ENCODE measurements at places on chromosomes 12 and 14. TPM values are rescaled to one million over a fixed set of nuclear protein-coding genes. Genes with fewer than 3 reads are reported as not detected.
A peak's percentile ranks its signal among the peaks of the same experiment; 100 is the strongest.

DNA sequence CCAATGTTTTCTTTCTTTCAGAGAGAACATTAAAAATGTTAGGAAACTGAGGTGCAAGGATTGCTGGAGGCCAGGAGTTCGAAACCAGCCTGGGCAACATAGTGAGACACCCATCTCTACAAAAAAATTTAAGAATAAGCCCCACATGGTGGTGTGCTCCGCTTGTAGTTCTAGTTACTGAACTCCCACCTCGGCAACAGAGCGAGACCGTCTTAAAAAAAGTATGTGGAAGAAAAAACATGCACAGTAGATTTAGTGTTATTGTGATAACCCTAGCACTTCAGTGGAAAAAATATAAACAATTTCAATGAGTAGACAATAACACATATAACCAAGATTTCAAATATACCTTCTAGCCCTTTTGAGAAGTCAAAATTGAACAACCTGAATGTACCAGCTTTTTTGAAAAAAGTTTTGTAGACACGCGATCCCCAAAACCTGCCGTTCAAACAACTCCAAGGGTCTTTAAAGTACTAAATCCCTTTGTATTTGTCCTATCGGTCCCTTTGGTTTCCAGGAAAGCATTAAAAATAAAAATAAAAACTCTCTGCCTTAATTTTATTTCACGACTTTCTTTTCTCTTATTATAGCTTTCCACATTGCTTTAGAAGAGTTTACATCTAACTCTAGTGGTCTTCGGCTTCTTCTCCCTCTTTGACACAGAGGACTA is 1.0 kb upstream of the ANO6 start:
- H3K27ac ChIP-seq = peak overlapping the region; percentile 94
- no peak for DNase-seq
- H3K27me3 ChIP-seq = no peaks in the 10 kb centered on the region
- H3K4me3 ChIP-seq = peak overlapping the region; percentile 92
- no peaks in the 10 kb centered on the region for H3K36me3 ChIP-seq

- no peaks in the 10 kb centered on the region for H3K36me3 ChIP-seq
- H3K4me3 ChIP-seq = no peak overlapping the region
- H3K27ac ChIP-seq = no peak overlapping the region
- no peaks in the 10 kb centered on the region for H3K4me1 ChIP-seq
- DNase-seq = no peak
- no peaks in the 10 kb centered on the region for H3K27me3 ChIP-seq
These were observed 192.6 kb upstream of the CCDC196 start for GRCh38 chr14:66293533-66294105.

GRCh38 chr12:4221258-4221620 is 52.3 kb upstream of the CCND2 start:
- H3K36me3 ChIP-seq = no peaks in the 10 kb centered on the region
- H3K27me3 ChIP-seq = peaks cover 6% of the 10 kb centered on the region
- no peak overlapping the region for H3K4me3 ChIP-seq
- H3K4me1 ChIP-seq = no peaks in the 10 kb centered on the region
- no peak for DNase-seq

- H3K27me3 ChIP-seq = no peaks in the 10 kb centered on the region
- no peak overlapping the region for H3K4me3 ChIP-seq
- H3K36me3 ChIP-seq = no peaks in the 10 kb centered on the region
These were observed 232.1 kb downstream of the MSRB3 start for GRCh38 chr12:65510584-65511050.

Gene ABCC9
- 104 TPM for total RNA-seq

Gene MOAP1
- 88.0 TPM for total RNA-seq

- no peak for DNase-seq
- H3K4me1 ChIP-seq = no peaks in the 10 kb centered on the region
- H3K36me3 ChIP-seq = peaks cover 74% of the 10 kb centered on the region
- H3K27ac ChIP-seq = no peak overlapping the region
- no peaks in the 10 kb centered on the region for H3K27me3 ChIP-seq
- no peak overlapping the region for H3K4me3 ChIP-seq
These were observed 24.0 kb downstream of the PRDM4 start for GRCh38 chr12:107736914-107737313.

DNA sequence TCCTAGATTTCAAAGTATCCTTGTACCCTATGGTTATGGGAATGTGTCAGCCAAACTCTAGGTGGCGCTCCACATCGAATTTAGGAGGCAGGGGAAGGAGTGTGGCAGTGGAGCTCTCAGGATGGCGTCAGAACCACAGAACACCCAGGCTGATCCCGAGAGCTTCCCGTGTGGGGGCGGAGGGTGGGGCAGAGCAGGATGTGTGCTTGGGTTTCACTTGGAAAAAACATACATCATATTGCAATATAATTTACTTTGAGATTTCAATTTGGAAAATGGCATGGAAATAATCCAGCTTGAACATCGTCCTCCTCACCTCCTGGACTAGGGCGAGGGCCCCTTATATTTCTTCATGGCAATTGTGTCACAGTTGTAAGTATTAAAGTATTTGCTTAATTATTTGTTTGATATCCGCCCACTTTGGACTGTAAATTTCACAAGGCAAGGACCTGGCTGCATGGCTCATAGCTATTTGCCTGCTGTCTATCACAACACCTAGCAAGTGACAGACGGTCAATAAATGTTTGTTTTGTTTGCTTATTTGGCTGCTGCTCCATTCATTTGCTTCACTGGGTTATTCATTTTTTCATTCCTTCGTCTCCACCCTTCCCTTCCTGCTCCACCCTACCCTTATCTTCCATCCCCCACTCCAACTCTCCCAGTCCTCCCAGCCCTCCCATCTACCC is 221.5 kb upstream of the HMGA2 start:
- H3K4me1 ChIP-seq = peaks cover 29% of the 10 kb centered on the region
- H3K36me3 ChIP-seq = no peaks in the 10 kb centered on the region
- peaks cover 8% of the 10 kb centered on the region for H3K27me3 ChIP-seq
- DNase-seq = peak; percentile 81

DNA sequence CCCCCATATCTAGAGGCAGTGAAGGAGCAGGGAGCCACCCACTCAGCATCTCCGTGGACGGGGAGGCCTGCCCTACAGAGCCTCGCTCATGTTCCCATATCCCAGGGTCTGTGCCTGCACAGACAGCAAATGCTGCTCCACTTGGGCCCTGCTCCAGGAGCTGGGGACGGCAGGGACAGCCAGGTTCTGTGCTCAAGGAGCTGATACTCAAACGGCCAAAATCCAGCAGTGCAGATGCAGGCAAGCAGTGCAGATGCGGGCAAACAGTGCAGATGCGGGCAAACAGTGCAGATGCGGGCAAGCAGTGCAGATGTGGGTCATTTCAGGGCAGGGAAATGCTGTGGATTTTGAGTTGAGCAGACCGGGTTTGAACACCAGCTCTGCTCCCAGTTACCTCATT is 6.2 kb upstream of the SERPINA12 start:
- no peak overlapping the region for H3K27ac ChIP-seq
- H3K27me3 ChIP-seq = peaks cover 36% of the 10 kb centered on the region
- no peak overlapping the region for H3K4me3 ChIP-seq

Gene SMCO2
- not detected for total RNA-seq

DNA sequence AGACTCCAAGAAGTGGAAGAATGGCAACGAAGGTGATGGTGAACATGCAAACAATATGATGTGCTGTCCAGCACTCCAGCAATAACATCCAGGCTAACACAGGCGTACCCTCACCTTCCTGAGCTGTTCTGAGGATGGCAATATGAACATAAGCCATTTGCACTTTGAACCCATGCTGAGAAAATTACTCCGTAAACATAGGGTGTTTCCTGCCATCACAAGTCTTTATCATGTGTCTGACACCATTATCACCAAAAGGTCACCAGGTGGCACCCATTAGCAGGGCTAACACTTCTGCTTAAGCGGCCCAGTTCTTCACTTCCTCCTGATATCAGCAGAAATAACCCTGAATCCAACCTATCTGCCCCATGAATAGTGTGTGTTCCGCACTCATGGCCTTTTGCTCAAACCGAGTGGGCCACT is 482.8 kb downstream of the MED13L start:
- no peak overlapping the region for H3K4me3 ChIP-seq
- H3K27ac ChIP-seq = no peak overlapping the region
- no peak for DNase-seq
- H3K4me1 ChIP-seq = peaks cover 12% of the 10 kb centered on the region
- no peaks in the 10 kb centered on the region for H3K36me3 ChIP-seq
- H3K27me3 ChIP-seq = peaks cover 3% of the 10 kb centered on the region

- H3K4me1 ChIP-seq = no peaks in the 10 kb centered on the region
- H3K36me3 ChIP-seq = no peaks in the 10 kb centered on the region
- no peaks in the 10 kb centered on the region for H3K27me3 ChIP-seq
- DNase-seq = no peak
These were observed 458.9 kb upstream of the STXBP6 start for GRCh38 chr14:25508845-25509244.

GRCh38 chr14:75871181-75871880 is 110.5 kb downstream of the TGFB3 start:
- no peak overlapping the region for H3K4me3 ChIP-seq
- no peaks in the 10 kb centered on the region for H3K27me3 ChIP-seq
- no peak for DNase-seq
- H3K4me1 ChIP-seq = peaks cover 3% of the 10 kb centered on the region
- no peak overlapping the region for H3K27ac ChIP-seq

Gene KRT72
- not detected for total RNA-seq

- peaks cover 59% of the 10 kb centered on the region for H3K4me1 ChIP-seq
- no peaks in the 10 kb centered on the region for H3K36me3 ChIP-seq
- H3K27me3 ChIP-seq = no peaks in the 10 kb centered on the region
- no peak for DNase-seq
- H3K27ac ChIP-seq = peak overlapping the region; percentile 21
- no peak overlapping the region for H3K4me3 ChIP-seq
These were observed 46.8 kb downstream of the PRKCH start for GRCh38 chr14:61368114-61368710.

- peak overlapping the region; percentile 16 for H3K27ac ChIP-seq
- H3K4me3 ChIP-seq = no peak overlapping the region
- no peak for DNase-seq
- peaks cover 12% of the 10 kb centered on the region for H3K36me3 ChIP-seq
These were observed 17.5 kb downstream of the YBX3 start for GRCh38 chr12:10705655-10706054.

DNA sequence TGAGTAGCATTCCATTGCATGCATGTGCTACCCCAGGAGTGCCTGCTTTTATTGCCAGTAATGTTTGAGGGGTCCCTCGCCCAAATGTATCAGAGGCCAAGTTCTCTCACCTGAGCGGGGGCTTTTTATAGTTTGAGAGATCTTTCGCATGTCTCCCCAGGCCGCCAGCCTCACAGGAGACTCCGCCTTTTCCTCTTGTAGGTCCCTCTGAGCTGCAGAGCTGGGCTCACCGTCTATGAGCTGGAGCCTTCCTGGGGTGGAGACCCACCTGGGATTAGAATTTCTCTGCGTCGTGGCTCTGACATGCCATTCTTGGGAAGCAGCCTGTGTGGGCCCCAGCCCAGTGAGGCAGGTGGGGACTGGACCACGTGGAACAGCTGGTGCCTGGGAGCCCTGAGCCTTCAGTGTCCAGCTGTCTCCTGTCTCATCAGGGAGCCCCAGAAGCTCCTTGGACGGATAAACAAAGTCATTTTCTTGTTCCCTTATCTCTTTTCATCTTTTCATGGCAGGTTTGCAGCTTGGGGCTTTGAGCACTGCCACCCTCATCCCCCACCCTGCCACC is 261.7 kb upstream of the CRY1 start:
- H3K4me1 ChIP-seq = no peaks in the 10 kb centered on the region
- H3K27me3 ChIP-seq = peaks cover 28% of the 10 kb centered on the region
- no peaks in the 10 kb centered on the region for H3K36me3 ChIP-seq
- no peak overlapping the region for H3K4me3 ChIP-seq
- DNase-seq = no peak

GRCh38 chr12:13959131-13959723 is 22.2 kb downstream of the GRIN2B start:
- no peaks in the 10 kb centered on the region for H3K4me1 ChIP-seq
- H3K27me3 ChIP-seq = peaks cover 21% of the 10 kb centered on the region
- no peak overlapping the region for H3K27ac ChIP-seq
- no peaks in the 10 kb centered on the region for H3K36me3 ChIP-seq
- DNase-seq = peak; percentile 19
- H3K4me3 ChIP-seq = no peak overlapping the region

Gene TCL1A
- total RNA-seq = not detected

DNA sequence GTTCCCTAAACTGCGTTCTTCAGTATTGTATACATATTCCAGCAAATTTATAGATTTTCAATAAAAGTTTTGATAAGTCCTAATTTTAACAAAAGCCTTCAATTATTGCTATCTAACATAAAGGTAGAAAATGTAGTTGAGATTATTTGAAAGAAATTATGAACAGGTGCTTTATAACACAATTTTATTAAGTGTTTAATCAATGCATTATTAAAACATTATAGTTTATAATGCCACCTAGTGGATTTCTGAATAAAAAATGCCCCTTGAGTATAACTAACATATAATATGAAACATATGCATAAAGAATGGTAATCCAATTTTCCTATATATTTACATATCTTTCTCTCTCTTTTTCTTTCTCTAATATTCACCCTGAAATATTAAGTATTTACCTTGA is 515.3 kb downstream of the SLC6A15 start:
- no peak overlapping the region for H3K27ac ChIP-seq
- H3K4me3 ChIP-seq = no peak overlapping the region
- H3K27me3 ChIP-seq = no peaks in the 10 kb centered on the region
- H3K36me3 ChIP-seq = no peaks in the 10 kb centered on the region
- no peak for DNase-seq

Gene RNFT2
- total RNA-seq = 1.6 TPM

Gene GLT1D1
- 1.4 TPM for total RNA-seq

DNA sequence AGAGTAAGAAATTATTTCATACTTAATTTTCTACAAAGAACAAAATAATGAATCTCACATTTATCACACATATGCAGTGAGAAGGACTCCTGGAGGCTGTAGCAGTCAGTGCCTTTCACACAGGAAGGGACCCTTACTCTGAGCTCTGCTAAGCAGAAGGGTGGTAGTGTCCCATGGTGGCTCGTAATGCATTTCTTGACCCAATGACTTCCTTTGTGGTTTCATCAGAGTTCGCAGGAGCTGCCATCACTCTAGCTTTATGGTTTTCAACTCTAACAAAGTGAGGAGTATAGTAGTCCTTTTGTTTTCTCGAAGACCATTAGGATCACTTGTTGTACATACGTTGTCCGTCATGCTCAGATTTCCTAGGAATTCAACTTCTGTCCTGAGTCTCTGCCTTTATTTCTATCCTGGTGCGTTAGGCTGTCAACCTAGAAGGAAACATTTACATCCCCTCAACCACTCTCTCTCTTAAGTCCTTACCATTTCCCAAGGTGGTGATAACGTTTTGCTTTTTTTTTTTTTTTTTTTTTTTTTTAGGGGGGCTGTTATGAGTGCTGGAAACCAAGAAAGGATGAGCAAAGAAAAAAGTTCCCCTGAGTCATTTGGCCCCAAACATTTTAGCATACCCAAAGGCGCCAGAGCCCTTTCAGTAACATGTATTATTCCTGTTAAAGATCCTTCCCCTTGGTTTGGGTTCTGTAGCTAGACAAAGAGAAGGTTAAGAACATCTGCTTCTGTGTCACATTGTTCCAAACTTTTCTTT is 37.2 kb downstream of the GABARAPL1 start:
- H3K36me3 ChIP-seq = no peaks in the 10 kb centered on the region
- H3K4me3 ChIP-seq = no peak overlapping the region
- no peaks in the 10 kb centered on the region for H3K4me1 ChIP-seq

Gene PIANP
- 0.23 TPM for total RNA-seq

- no peak overlapping the region for H3K4me3 ChIP-seq
- H3K27ac ChIP-seq = no peak overlapping the region
- no peaks in the 10 kb centered on the region for H3K4me1 ChIP-seq
- no peak for DNase-seq
- no peaks in the 10 kb centered on the region for H3K27me3 ChIP-seq
- peaks cover 49% of the 10 kb centered on the region for H3K36me3 ChIP-seq
These were observed 12.2 kb downstream of the UBR7 start for GRCh38 chr14:93219103-93219726.
